ENCODE measurements at places on chromosomes 7 and 10. TPM values are rescaled to one million over a fixed set of nuclear protein-coding genes. Genes with fewer than 3 reads are reported as not detected.

Gene ADCYAP1R1
- not detected for total RNA-seq

Gene LIPJ
- not detected for total RNA-seq

Gene CLEC5A
- total RNA-seq = not detected

Gene NEUROG3
- not detected for total RNA-seq

Gene FKBP9
- 104 TPM for total RNA-seq

Gene NUTM2A
- 0.79 TPM for total RNA-seq

Gene JAKMIP3
- not detected for total RNA-seq

Gene GPR37
- total RNA-seq = not detected
